ENCODE measurements at places on chromosomes 1 and 21.

DNA sequence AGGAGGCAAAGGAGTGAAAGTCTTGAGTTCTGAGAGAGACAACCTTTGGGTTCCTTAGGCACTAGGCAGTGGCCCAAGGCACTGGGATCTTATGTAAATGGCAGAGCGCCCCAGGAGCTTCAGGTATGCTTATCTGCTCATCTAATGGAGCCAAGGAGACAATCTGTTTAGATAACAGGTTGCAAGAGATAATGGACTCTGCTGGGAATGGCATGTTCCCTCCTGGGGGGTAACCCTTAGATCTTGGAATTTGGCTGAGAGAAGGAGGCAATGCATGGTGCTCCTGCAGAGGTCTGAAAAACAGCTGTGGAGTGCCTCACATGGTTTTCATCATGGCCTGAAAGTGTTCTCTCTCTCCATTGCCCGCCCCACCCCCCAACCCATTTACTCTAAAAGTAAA, 44.1 kb upstream of the WLS start:
- DNase-seq = no peak

GRCh38 chr21:34883491-34884271, 165.4 kb downstream of the RUNX1 start:
- no peak for DNase-seq

DNA sequence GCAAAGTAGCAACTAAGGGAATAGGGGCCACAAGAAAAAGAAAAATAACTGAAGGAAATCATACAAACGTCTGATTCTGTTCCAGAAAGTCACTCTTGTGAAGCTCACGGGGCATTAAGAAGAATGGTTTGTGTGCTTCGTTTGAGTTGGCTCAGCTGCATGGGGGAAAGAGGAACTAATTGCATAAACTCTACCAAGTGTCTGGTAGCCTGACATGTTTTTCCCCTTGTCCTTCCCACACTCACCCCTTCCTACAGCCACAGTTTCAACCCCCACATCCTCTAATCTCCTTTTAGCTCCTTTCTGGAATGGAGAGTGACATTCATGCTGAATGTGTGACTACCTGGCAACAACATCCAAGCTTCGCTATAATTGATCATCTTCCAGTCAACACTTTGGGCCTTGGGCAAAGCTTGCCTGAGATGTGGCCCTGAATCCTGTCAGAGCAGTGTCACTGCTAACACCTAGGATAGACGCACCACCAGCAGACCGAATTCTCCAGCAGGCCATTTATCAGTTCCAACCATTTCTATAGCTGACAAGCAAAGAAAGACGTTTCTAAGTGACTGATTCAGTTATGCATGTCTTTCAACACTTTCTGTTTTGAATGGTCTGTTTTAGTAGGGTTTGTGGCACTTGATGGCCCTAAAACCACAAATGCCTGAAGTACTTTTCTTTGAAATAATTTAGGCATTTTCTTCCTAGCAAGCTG, 439.6 kb downstream of the TTLL7 start:
- no peak for DNase-seq

GRCh38 chr1:14165371-14165801, 433.1 kb upstream of the KAZN start:
- no peak for DNase-seq

DNA sequence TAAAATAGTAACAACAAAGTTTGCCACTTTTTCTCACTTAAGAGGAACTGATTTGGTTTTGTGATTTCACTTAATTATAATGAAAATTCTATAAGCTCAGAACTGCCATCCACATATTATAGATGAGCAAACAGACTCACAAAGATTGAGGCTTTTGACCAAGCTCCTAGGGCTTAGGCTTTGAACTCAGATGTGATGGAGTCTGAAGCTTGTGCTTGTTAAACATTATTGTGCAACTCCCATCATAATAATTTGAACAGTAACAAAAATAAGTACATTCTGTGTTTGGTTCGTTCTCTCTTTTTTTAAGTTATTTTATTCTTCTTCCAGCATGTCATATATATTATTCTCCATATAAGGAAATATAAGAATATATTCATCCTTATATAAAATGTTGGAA, 403.4 kb downstream of the PTPRC start:
- DNase-seq = no peak

- DNase-seq = no peak
Observed at GRCh38 chr1:29455781-29456180, 219.5 kb downstream of the PTPRU start.

- no peak for DNase-seq
Observed at GRCh38 chr21:28253338-28253737, 739.3 kb downstream of the LTN1 start.

DNA sequence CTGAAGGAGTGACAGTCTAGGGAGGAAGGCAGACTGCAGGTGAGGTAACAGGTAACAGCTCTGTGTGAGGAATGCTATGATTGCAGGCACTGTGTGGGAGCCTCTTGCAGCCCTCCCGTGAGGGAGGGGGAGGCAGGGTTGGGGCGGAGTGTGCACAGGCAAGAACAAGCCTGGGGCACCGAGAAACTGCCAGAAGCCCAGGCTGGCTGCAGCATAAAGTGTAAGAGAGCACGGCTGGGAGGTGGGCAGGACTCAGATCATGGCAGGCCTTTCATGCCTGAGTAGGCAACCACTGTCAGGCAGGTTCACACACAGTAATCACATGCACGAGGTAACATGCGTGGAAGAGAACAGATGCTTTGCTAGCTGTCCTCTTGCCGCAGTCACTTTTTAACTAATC, 11.3 kb upstream of the RHEX start:
- no peak for DNase-seq

GRCh38 chr1:62142496-62142895, 52.2 kb upstream of the L1TD1 start:
- no peak for DNase-seq

- DNase-seq = no peak
Observed at GRCh38 chr1:24454673-24455072, 39.1 kb downstream of the NIPAL3 start.

DNA sequence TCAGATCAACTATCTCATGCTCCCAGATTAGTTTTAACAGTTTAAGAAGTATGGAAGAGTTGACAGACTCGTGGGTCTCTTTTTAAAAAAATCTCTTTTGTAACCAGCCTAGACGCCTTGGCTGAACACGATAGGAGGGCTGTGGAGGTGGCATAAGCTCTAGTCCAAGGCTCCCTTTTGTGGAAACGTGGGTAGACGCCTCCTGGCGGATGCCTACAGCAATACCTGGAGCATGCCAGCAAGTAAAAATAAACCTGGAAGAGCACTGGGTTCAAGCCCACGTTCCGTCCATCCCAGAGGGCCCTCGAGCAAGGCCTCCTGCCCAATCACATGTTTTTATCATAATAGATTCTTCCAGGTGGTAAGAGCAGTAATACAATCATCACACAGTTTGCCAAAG, 87.9 kb downstream of the RGS7 start:
- DNase-seq = no peak

- DNase-seq = no peak
Observed at GRCh38 chr21:46172863-46173528, 11.3 kb downstream of the SPATC1L start.

All from cortex of kidney (tissue), 1 donor.